ENCODE measurements at places on chromosomes 13 and 19.

- DNase-seq, result no peak
These were observed 1.7 kb downstream of the UTP14C start for GRCh38 chr13:52026246-52026626.

- no peak for DNase-seq
These were observed 435 bp upstream of the ZNF382 start for GRCh38 chr19:36604656-36605100.

- DNase-seq, result no peak
These were observed 86.2 kb downstream of the TEX29 start for GRCh38 chr13:111406636-111407035.

- no peak for DNase-seq
These were observed 20.7 kb downstream of the CLDN10 start for GRCh38 chr13:95573221-95573620.

DNA sequence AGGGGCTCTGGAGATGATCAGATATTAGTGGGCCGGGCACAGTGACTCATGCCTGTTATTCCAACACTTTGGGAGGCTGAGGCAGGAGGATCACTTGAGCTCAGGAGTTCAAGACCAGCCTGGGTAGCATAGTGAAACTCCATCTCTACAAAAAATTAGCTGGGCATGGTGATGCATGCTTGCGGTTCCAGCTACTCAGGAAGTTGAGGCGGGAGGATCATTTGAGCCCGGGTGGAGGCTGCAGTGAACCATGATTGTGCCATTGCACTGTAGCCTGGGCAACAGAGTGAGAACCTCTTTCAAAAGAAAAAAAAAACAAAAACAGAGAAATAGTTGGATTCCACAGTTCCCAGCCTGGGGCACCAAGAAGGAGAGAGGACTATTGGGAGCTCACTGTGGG, 17.9 kb upstream of the SHFL start:
- DNase-seq, result no peak

DNA sequence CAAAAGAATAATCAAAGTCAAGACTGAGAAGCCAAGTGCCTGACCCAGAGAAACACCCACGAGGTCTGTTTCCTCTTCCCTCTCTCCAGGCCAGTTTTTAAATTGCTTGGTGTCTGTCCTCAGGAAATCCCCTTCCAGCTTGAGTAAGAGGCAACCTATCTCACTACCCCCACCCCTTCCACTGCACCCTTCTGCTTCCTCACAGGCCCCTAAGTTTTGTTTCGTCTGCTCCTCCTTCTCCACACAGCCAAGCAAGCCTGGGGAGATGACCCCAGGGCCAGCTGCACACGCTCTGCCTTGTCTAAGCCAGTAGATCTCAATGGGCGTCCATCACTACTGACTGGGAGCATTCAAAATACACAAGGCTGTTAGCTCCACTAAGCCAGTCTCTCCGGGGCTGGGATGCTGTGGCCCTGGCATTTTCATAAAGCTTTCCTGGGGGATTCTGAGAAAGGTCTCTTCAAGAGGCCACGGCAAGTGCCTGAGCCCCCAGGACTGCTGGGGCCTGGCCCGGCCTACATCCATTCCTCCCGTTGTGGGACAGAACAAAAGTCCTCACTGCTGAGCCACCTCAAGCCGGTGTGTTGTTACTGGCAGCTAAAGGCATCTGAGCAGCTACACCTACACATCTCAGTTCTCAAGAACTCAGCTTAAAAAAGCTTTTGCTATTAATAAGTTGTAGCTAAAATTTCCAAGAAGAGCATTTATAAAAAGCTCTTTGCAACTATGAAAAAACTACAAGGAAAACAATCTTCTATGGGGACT, 14.9 kb upstream of the IL4I1 start:
- no peak for DNase-seq

- no peak for DNase-seq
These were observed 115.0 kb upstream of the CLDN10 start for GRCh38 chr13:95437561-95437960.

- no peak for DNase-seq
These were observed 1.2 kb downstream of the DAZAP1 start for GRCh38 chr19:1408300-1409203.

DNA sequence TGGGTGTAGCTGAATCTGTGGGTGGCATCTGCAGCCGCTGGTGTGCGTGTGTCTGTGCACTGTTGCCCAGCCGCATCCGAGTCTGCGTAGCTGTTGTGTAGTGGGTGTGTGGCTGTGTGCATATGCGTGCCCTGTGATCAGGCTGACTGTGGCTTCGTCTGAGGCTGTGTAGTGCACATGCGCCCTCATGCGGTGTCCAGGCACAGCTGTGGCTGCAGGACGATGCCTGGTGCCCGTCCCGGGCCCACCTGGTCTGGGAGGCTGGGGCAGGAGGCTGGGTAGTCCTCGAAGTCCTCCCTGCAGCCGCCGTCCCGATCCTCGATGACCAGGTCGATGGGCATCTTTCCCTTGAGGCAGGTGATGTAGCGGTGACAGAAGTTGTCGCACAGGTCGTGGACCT, 4.9 kb downstream of the MEIS3 start:
- no peak for DNase-seq

- DNase-seq, result no peak
These were observed 105.5 kb downstream of the MBNL2 start for GRCh38 chr13:97327506-97328221.
